ENCODE measurements at places on chromosomes 5 and 9.

GRCh38 chr5:40383749-40384651 lies 295.7 kb upstream of the PTGER4 start:
- no peak for DNase-seq

DNA sequence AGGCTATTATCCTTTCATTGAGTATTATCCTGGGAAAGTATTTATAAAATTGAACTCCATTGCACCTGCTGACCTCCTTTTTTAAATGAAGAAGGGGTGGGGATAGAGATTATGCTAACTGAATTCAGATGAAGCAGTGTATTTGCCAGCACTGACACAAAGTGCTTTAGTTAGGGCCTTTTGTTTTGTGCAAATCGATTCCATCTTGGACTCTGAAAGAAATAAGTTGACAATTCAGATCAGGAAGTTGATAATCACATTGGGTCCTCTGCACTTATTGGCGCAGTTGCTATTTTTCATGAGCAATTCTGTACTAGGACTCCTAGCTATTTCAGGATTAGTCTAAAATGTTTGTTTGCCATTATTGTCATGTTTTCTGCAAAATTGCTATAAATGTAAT lies 101.6 kb upstream of the FSD1L start:
- DNase-seq: no peak

DNA sequence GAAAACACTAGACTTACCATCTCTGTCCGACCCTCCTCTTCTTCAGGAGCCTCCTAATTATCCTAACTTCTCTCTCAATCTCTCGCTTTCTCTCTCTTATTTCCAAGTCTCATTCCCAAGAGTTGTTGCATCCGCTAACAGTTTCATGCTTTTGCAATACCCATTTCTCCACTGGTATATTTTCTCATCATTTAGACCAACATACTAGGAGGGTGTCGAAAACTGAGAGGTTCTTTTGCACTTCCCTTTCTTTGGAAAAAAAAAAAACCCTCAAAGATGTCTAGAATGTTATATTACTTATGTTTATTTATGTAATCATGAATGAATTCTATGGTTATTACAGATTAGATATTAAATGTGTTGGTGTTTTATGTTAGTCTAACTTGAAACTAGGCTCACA lies 35.9 kb downstream of the SPZ1 start:
- no peak for DNase-seq

- no peak for DNase-seq
Observed at GRCh38 chr9:83029531-83030137, 33.3 kb downstream of the RASEF start.
